ENCODE measurements at places on chromosomes 16 and 17.

- no peak for DNase-seq
Observed at GRCh38 chr16:79623062-79623461, 22.5 kb upstream of the MAF start.

DNA sequence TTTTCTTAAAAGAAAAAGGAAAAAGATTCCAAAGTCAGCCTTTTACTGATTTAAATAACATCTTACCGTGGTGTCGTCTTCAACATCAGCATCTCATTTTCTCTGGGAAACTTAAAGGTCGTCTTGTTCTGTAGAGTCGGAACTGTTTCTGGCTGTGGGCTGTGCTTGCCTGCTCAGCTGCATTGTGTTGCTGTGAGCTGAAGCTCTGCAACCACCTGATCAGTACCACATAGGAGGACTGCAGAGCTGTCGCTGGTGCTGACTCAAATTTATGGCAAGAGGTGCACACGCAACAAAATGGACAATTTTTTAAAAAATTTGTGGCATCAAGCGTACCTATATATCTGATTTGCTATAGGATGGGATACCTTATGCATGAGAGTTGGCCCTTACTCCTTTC, at the start of gene OMG:
TSS of gene OMG (minus strand) at position 150 of the 400 bp plus-strand sequence. CDS start 908 bp downstream, outside the sequence.
- no peak for DNase-seq

GRCh38 chr17:21280081-21280518, 4.4 kb upstream of the MAP2K3 start:
- peak; percentile 77 for DNase-seq

GRCh38 chr16:21645261-21645721, 7.1 kb downstream of the IGSF6 start:
- DNase-seq, result peak; percentile 80

- peak; percentile 52 for DNase-seq
Observed at GRCh38 chr17:75191584-75191983, 8.8 kb upstream of the SUMO2 start.

DNA sequence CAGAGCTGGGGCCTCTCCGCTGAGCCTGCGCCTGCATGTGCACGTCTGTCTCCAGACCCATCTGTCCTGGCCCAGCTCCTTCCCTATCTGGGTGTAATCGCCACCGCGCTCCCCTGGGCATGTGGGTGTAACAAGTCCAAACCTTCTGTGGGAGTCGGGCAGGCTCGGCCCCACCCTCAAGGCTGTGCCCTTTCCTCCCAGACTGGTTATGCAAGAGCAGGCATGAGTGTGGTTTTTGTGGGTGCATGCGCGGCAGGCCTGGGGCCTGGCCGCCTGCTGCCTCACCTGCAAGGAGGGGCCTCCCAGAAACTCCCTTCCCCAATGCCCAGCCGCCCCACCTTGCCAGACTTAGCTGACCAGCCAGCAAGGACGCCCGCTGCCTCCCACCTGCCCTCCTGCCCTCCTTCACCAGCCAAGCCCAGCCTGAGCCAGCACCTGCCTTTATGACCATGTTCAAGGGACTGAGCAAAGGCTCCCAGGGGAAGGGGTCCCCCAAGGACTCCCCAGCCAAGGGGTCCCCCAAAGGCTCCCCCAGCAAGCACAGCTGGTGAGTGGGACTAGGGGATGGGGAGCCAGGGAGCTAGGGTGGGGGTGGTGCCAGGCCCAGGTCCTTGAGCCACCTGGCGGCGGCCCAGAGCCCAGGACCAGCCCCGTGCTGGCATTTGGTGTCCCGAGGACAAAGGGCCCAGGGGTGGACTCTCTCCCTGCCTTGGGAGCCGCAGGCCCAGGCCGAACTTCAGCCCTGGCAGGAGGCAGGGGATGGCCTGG, at the start of gene EVPLL:
TSS of gene EVPLL (plus strand) at position 342 of the 768 bp plus-strand sequence. CDS start 3,160 bp downstream, outside the sequence.
- peak; percentile 52 for DNase-seq

DNA sequence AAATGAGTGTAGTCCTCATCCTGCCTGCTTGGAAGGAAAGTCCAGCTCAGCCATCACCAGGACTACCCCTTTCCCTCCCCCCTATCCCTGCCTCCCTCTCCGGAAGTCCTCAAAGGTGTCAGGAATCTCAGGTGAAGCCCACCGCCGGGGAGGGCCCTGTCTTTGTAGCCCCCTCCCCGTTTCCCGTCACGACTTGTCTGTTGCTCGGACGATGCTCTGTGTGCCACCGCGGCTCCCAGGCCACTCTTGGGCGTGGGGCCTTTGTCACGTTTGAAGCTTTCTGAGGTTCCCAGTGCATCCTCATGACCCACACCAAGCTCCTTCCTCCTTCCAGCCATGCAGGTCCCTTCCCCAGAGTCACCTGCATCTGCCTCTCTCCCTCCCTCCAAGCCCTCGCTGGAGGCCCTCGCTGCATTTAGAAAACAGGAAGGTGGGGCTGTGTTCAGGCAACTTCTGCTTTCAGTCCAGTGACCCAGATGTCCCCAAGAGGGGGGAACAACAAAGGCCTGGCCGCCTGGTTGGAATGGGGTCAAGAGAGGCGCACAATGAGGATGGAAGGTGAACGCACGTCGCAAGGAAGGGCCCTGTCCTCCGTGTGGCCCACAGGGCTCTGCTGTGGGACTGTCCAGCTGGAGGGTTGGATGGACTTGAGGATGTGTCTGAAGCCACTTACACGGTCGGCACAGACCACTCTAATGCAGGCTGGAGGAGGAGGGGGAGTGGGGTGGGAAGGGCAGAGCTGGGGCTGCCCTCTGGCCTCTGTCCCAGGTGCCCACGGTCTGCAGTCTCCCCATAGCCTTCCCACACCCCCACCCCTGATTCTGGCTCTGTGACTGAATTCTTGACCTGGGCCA, 59.9 kb downstream of the OR1D5 start:
- no peak for DNase-seq

DNA sequence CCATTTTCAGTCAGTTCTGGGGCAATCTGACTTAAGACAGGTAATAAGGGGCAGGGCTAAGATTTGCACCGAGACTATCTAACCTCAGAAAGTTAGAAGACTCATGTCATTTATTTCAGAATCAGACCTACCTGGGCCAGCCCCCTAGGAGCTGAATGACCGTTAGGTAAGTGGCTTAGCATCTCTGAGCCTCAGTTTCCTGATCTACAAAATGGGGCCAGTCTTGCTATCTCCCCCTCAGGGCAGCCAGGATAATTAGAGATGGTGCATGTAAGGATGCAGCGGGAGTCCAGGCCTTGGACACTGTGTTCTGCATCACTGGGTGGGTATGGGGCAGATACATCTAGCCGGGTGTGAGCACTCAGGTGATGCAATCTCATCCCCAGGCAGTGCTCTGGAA, 10.4 kb upstream of the METTL22 start:
- DNase-seq, result no peak

DNA sequence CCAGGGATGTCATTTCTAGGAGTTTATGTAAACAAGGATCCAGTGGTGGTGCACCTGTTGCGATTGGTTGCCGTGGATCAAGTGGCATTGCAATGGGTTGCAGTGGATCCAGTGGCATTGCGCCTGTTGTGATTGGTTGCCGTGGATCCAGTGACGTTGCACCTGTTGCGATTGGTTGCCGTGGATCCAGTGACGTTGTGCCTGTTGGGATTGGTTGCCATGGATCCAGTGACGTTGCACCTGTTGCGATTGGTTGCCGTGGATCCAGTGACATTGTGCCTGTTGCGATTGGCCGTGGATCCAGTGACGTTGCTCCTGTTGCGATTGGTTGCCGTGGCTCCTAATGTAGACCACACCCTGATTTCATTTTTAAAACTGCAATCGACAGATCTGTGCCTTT, 56.2 kb upstream of the CRISPLD2 start:
- DNase-seq, result no peak

DNA sequence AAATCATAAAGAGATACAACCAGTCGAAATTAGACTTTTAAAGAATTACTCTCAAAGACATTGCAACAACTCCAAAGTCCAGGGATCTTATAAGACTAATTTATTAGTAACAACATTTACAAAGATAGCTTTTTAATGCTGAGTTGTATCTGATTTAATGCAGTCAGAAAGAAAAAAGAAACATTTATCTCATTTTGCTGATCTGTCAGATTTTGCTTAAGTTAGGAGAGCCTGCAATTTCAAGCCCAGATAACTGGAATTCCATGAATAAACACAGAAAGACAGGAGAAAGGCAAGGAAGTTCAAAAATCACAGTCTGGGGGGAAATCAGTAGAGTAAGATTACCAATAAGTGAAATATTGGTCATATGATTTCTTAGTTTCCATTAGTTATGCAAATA, 22.9 kb downstream of the SLFN11 start:
- DNase-seq, result no peak

DNA sequence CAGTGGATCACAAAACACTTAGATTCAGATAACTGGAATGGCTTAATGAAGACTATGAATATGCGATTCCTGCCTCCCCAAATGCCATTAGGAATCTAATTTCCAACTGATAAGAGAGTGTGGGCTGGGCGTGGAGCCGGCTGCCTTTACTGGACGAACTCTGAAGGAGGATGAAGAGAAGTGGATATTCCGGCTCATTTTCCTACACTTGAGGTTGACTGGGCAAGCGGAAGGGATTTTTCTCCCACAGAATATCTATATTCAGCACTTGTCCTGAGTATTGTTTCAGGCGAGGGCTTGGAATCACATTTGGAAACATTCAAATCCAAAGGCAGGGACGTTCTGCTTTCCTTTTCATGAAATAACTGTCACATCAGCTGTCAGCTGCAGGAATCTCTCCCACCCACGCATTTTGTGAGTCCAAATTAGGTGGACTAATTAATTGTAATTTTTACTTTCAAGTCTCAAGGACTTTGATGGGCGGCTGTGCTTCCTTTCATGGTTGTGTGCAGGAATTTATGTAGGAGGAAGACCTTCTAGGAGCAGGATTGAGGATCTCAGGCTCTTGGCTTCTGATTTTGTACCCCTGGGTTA, 138.5 kb downstream of the PITPNC1 start:
- no peak for DNase-seq

DNA sequence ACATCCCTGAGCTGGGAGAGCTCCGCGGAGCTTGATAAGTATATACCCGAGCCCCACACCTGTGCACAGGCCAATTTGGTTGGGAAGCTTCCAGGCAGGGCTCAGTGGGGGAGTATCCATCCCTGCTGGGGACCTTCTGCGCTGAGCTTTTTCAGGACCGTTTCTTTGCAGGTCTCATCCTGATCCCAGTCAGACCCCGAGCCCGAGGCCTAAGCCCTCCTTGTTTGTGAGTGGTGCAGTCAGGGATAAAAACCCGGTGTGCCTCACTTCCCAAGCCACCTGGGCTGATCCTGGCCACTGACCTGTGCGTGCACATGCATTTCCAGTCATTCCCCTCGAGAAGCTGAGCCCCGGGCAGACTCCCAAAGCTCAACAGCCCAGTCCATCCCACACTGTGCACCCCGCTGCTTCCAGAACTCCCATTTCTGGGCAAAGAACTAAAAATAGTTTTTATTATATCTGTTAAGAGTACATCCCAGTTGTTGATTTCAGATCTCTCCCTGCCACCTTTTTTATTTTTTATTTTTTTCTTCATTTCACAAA, 27.3 kb upstream of the NAT9 start:
- no peak for DNase-seq

DNA sequence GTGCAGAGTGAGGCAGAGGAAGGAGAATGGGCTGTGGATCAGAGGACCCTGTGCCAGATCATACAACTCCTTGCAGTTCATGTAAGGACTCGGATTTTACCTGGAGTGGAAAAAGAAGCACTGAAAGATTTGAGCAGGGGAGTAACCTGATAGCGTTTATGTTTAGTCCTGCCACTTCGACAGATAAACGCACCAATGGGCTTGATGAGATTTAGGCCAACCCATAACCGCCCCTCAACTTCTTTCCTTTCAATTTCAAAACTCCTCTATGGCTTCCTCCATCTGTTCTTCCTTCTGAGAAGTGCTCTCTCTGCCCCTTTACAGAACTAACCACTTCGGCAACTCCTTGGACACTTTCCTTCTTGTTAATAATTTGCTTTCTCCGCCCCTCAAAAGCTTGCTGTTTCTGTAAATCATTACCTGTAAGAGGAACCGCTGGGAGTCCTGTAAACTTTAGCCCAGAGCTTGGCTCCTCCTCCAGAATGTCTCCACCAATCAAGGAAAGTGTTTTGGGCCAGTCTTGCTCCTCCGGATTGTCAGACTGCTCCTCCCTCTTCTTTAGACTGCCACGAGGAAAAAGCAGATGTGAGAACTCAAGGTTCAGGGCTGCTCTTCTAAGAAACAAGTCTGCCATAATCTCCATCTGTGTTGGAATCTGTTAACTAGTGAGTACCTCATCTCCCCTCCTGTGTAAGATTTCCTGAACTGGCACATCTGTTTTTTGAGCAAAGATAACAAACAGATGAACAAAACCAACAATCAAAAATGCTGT, at the start of gene ACSM3:
TSS of gene ACSM3 (plus strand) at position 554 of the 772 bp plus-strand sequence. CDS start 6,021 bp downstream, outside the sequence.
- peak; percentile 84 for DNase-seq

DNA sequence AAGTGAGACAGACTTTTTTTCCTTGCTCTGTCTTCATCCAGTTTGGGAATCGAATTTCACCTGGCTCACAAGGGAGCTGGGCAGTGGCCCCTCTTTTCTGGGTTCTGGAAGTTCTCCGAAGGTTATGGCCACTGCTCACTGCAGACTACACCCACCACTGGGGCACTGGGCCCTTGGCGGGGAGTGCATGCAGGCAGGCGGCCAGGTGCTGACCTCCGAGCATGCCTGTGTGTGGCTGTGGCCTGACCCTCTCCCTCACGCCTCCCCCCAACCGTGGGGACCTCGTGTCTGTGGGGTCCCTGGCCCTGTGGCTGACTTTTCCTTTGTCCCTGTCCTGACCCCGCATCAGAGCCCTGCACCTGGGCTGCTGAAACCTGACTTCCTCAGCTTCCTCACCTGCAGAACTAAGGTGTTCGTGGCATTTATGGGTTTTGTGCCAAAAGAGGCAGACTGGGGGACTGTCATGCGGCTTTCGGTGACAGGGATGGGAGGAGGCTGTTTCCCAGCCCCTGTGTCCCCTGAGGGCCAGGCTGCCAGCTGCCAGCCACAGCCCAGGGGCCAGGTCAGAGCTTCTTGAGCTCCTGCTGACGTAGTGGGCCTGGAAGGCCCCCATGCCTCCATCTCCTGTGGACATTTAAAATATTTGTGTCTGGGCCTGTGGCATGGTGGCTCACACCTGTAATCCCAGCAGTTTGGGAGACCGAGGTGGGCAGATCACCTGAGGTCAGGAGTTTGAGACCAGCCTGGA, 21.4 kb downstream of the ASPSCR1 start:
- DNase-seq, result no peak

- DNase-seq, result peak; percentile 57
Observed at GRCh38 chr16:53131363-53132071, 76.7 kb downstream of the CHD9 start.

DNA sequence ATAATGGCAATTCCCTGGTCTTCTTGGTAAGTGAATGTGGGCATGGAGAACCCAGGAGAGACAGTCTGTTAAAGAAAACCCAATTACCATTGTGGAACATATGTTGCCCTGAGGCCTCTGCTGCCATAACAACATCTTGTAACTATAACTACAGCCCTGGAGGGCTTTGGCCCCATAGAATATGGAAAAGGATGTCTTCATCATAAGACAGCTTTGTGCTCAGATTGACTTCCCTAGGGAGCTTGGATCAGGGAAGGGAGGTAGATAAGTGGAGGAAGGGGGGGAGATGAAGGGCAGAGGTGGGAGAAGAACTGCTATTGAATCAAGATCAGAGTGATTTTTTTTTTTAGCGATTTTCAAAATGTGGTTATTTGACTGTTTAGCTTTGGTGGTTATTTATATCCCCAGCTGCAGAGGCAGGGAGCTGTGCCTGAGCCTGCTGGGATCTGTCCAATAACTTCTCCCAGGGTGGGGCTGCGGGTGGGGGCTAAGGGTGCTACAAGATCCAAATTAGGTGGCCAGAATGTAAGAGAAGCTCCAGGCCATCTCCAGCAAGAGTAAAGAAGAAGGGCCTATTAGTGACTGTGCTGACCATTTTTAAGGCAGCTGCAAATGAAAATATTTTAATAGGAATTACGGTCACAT, 5.3 kb upstream of the KAT7 start:
- no peak for DNase-seq

GRCh38 chr17:67377488-67378453, 690 bp downstream of the PITPNC1 start:
- peak; percentile 42 for DNase-seq

Data from fibroblast of villous mesenchyme (primary cell).